GM04504 (cell line): ENCODE measurements at places on chromosomes 6 and 20.

DNA sequence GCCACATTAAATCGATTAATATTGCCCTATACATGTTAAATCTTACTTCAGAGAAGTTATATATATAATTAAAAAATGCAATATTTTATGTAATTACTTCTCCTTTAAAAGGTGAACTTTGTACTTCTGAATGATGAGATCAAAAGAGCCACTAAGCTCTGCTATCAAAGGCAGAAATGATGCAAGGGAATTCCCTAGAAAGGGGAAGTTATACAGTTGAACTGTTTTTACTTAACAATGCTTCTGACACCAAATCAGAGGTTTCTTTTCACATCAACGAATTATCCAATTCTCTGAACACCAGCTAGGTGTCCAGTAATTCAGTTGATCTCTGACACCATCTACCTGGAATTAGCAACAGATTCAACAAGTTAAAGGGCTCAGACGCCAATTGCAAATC lies 319.9 kb upstream of the TSHZ2 start:
- no peak for DNase-seq

DNA sequence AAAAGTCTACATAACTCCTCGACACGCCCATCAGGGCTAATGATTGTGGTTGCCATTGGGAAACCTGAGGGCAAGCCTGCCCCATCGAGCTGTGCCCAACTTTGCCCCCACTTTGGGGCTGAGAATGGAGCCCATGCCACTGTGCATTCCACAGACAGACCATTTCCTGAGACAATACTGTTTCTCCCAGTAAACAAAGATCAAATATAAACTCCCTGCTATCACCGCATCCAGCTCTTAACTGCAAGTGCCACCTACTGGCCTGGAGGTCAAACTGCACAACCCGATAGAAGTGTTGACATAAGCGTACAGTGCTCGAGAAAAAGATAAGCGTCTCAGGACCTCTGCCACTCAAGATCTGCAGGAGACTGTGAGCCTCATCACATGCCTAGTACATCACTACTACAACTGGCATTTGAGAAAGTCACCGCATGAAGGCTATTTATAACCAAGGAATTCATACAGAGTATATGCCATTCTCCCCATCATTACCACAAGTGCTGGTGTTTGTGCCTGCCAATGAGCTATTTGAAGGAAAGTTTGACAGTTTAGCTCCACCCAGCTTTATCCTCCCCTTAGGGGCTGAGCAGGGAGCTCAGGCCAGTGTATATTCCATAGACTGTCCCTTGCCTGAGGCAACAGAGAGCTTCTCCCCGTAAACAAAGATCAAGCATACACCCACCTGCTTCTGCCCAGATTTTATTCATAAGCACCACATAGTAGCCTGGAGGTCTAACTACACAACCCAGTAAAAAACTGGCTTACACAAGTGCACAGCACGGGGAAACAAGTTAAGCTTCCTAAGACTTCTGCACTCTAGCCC lies 4.5 kb upstream of the DEFB126 start:
- DNase-seq, result no peak

- DNase-seq, result no peak
Measured at GRCh38 chr6:88211446-88211845, 45.3 kb upstream of the CNR1 start.

DNA sequence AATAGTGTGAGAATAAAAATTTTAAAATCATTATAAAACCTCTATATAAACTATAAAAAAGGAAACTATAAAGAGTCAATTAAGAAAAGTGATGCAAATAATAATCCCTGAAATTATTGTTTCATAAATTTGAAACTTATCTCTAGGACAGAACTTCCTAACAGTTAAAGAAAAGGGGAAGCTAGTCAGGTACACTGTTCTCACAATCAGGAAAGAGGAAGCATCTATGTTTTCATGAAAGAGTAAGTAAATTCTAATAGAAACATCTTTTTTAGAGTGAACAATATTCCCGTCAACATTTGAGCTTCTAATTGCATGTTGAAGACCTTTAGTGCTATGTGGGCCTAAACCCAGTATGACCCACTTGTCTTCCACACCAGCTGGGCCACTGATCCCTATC lies 1.2 kb upstream of the ADGRF1 start:
- no peak for DNase-seq

DNA sequence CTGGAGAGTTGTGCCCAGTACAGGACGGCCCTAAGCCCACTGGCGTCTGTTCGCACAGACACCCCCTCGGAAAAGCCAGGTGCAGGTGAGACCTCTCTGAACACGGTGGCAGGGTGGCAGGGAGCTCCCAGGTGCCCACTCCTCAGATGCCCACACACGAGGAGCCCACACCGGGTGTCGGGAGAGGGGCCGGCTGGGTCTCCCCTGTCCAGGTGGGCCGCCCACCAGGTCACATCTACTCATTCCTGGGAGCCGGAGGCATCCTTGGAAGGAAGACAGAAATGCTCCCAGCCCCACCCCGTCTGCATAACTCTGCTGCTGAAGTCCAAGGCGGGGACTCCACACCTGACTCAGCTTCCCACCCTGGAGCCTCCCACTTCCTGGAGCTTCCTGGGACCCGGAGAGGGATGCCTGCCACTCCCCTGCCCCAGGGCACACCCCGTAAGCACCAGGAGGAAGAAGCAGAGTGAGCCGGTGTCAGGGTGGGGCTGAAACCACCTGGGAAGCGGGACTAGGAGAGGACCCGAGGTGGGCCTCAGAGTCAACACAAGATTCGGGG lies 2.5 kb downstream of the SRMS start:
- no peak for DNase-seq
